ENCODE measurements at places on chromosomes 5 and 9.

DNA sequence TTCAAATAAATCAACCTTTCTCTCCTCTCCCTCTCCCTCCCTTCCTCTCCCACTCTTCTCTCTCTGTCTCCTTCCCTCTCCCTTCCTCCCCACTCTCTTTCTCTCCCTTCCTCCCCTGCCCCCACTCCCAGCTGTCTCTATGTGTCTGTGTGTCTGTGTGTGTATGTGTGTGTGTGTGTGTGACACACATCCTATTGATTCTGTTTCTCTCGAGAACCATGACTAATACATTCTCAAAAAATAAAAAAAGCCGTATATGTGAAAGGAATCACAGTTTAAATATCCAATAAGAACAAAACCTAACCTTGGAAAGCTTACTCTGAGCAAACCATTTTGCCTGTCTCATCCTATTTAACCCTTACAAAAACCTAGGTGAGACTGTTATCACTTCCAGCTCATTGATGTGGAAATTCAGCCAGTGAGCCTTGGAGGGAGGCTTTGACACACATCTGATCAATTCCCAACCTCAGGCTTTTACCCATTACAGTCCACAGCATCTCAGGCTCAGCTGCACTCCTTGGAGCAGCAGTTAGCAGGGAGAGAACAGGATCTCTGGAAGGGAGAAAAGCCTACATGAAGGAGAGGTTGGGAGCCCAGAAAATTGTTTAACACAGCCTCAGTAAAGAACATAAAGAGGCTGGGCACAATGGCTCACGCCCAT, 8.3 kb downstream of the HSD17B3 start:
- no peak for DNase-seq

GRCh38 chr5:175624316-175624715, 33.6 kb upstream of the HRH2 start:
- no peak for DNase-seq

- DNase-seq, result no peak
These were observed 510.0 kb downstream of the ACTL7B start for GRCh38 chr9:108345826-108346225.

DNA sequence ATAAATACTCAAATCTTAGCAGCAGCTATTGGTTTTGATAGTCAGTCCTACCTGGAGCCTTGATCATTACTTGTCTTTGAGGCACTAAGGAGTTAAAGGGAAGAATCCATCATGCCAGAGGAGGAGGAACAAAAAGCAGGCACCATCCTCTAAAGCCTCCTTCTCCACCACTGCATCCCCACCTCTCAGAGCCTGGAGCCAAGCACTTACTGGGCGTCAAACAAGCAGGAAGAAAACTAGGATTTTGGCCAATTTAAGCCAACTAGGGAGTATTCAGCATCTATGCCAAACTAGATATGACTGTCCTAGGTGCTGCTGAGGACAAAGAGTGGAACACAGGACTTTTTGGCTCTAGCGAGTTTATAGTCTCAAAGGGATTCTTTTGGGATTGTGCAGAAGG, 152.5 kb downstream of the PPP2R2B start:
- DNase-seq, result no peak

- no peak for DNase-seq
These were observed 22.7 kb downstream of the WHRN start for GRCh38 chr9:114482593-114482992.

DNA sequence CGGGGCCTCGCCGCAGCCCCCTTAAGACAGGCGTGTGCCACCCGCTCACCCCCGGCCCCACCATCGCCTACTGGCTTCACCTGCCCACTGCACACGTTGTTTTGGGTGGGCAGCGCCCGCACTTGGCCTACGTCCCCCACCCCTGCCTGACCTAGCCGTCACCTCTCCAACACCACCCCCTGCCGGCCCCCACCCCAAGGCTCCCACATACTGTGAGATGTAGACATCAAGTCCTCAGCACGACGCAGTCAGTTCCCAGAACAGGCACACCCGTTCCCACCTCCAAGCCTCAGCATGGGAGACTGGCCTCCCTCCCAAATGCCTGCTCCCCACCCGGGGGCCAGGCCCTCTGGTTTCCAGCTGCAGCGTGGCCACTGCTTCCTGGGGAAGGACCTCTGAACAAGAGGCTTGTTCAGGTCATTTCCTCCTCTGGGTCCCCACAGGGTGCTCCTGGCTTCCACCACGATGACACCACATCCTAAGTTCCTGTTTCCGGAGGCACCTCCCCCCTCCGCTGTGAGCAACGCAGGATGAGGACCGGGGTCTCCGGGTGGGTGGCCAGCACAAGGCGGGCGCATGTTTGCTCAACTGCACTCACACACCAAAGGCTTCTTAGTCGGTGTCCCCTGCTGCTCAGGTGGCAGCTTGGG, 11.3 kb downstream of the DBN1 start:
- no peak for DNase-seq

- DNase-seq, result peak; percentile 98
These were observed at the start of gene HNRNPH1 for GRCh38 chr5:179623003-179623905. Gene HNRNPH1, minus strand, starts transcription at chr5:179623671. Its CDS starts 538 bp downstream, at chr5:179623133.

GRCh38 chr5:115384587-115385375, 88.3 kb upstream of the CCDC112 start:
- no peak for DNase-seq

DNA sequence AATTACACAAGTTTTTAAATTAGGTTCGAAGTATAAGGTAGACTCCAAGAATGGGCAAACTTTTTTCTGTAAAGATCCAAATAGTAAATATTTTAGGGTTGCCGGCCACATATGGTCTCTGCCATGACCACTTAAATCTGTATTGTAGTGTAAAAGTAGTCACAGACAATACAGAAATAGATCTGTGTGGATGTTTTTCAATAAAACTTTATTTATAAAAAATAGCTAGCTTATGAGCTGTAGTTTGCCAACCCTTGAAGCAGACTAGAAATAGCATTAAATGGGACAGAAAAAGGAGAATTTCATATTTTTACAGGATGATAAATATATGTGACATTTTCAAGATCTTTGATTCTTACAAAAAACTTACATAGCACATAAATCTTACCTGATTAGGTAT, 94.9 kb upstream of the ACOT12 start:
- no peak for DNase-seq

- peak; percentile 64 for DNase-seq
These were observed 59.1 kb upstream of the PJA2 start for GRCh38 chr5:109468737-109469420.

GRCh38 chr5:151664694-151665585, 21.8 kb downstream of the SPARC start:
- no peak for DNase-seq

GRCh38 chr9:132600326-132600984, 18.0 kb downstream of the BARHL1 start:
- no peak for DNase-seq

GRCh38 chr9:79236466-79236865, 335.3 kb upstream of the TLE4 start:
- DNase-seq, result no peak

- no peak for DNase-seq
These were observed 25.9 kb upstream of the ADAMTS2 start for GRCh38 chr5:179371121-179371510.

GRCh38 chr9:109886617-109887016, 106.6 kb downstream of the PALM2AKAP2 start:
- no peak for DNase-seq

GRCh38 chr9:134539586-134540194, 101.9 kb upstream of the COL5A1 start:
- no peak for DNase-seq

GRCh38 chr5:72558383-72558782, 51.2 kb upstream of the ZNF366 start:
- DNase-seq, result no peak

DNA sequence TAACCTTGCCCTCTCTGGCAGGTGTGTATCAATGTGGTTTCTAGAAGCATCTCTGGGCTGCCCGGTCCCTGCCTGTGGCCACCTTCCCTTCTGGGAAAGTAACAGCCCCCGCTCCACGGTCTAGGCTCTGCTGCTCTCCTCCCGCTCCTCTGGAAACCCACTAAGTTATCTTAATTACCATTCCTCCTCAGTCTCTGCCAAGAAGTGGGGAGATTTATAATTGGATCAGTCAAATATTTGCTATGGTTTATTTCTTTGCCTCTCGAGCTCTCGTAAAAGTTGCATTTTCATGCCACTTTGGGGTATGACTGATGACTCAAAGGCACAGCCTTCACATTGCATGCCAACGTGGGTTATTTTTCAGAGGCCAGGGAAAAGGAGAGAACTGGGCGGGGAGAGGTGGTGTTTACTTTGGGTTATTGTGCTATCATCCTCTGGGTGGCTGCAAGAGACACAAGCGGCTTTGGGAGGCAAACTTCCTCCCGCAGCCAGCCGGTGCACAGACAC, 205.3 kb upstream of the WWC1 start:
- DNase-seq, result no peak

- DNase-seq, result no peak
These were observed 9.6 kb downstream of the LRRC8A start for GRCh38 chr9:128891321-128892220.

DNA sequence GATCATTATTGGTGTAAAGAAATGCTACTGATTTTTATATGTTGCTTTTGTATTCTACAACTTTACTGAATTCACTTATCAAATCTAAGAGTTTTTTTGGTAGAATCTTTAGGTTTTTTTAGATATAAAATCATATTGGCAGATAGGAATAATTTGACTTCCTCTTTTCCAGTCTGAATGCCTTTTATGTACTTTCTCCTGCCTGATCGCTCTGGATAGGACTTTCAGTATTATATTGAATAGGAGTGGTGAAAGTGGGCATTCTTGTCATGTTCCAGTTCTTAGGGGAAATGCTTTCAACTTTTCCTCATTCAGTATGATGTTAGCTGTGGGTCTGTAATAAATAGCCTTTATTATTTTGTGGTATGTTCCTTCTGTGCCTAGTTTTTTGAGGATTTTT, 8.3 kb downstream of the AHRR start:
- DNase-seq, result no peak

DNA sequence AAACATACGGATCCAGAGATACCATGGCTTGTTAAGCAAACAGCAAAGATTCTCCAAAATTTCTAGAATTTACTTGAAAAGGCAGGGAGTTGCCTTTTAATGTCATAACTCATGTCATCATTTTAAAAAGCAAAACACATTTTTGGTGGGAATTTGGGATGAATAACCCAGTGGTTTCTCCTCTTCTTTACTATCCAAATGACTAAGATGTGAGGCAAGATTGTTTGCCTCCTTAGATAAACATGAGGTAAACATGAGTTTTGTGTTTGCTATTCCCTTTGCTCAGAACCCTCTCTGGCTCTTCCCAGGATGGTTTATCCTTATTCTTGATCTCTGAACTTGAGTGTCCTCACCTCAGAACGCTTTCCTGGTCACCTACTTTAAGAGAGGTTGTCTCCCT, 267.0 kb downstream of the EBF1 start:
- DNase-seq, result no peak

DNA sequence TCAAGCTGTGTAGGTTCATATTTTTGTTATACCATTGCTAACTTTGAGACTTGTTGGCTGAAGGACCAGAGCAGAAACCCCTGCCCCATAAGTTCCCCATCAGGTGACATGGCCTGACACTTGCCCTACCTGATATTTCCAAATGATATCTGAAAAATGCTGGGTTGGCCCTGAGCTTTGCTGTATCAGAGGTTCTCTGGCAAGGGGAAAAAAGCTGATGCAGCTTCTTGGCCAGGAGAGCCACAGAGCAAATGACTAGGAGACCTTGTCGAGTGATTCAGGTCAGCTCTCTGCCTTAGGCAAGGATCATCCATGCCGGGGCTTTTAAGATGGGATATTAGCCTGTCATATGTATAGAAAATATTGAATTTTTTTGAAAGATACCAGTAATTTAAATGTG, 2.9 kb upstream of the MEGF9 start:
- no peak for DNase-seq

GRCh38 chr5:154844809-154845208, 5.6 kb downstream of the FAXDC2 start:
- no peak for DNase-seq

GRCh38 chr9:109880276-109881169, 100.5 kb downstream of the PALM2AKAP2 start:
- DNase-seq, result no peak

DNA sequence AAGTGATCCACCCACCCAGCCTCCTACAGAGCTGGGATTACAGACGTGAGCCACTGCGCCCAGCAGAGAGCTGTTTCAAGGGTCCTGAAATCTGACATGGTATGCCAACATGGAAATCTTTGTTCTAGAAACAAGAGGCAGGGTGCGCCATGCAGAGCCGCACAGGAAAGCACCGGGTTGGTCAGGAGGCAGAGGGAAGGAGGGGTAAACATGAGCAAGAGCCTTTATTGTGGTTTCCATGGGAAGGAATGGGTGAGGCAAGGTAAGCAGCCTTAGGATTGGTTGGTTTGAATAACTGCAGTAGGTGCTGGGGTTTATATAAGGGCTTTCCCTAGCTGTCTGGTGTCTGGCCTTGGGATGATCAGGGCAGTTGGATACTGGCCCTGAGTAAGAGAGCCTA, 5.5 kb upstream of the EXOSC2 start:
- no peak for DNase-seq

DNA sequence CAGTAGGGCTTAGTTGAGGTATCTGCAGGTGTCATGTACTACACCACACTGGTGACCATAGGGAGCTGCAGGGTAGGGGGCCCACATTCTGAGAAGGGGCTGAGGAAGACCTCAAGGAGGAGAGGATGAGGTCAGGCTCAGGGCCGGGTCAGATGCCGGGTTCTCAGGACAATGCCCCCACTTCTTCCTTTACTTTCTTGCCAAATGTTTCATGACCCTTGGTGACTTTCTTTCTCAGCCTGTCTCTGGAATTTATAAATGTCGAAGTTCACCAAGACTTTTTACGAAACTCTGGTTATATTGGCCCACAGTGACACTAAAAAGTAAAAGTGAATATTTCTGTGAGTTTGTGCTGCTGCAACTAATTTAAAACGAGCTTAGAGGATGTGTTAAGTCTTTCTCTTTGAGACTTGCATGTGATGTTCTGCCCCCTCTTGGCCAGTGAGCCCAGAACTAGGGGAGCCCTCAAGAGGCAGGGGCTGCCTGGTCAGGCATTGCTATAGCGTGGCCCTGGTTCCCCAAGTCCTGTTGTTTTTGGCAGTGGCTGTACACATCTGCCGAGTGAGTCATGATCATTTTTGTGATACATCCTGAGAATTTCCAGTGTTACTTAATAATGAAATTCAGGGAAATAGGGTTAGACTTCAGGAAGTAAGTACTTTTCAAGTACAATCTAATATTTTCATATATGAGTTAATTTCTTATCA, 11.2 kb downstream of the ACO1 start:
- DNase-seq, result no peak

- no peak for DNase-seq
These were observed 90.7 kb downstream of the MEF2C start for GRCh38 chr5:88792144-88792840.

DNA sequence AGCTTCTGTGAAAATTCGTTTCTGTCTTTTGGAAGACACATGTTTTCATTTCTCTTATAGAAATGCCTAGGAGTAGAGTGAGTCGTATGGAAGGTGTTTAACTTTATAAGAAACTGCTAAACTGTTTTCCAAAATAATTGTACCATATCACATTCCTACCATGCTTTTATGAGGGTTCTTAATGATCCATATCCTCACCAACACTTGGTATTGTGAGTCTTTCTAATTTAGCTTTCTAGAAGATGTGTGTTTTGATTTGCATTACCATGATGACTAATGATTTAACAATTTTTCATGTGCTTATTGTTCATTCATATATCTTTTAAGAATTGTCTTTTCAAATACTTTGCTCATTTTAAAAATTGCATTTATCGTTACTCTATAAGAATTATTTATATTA, 223.6 kb downstream of the COMMD10 start:
- no peak for DNase-seq

All from stimulated activated CD8-positive, alpha-beta memory T cell treated with anti-CD3 and anti-CD28 coated beads, Interleukin-7, amount 100 ng/mL, for 4 hours (primary cell).